Natural killer cell (primary cell): ENCODE measurements at places on chromosomes 13 and 19. TPM values are rescaled to one million over a fixed set of nuclear protein-coding genes. Genes with fewer than 3 reads are reported as not detected.

DNA sequence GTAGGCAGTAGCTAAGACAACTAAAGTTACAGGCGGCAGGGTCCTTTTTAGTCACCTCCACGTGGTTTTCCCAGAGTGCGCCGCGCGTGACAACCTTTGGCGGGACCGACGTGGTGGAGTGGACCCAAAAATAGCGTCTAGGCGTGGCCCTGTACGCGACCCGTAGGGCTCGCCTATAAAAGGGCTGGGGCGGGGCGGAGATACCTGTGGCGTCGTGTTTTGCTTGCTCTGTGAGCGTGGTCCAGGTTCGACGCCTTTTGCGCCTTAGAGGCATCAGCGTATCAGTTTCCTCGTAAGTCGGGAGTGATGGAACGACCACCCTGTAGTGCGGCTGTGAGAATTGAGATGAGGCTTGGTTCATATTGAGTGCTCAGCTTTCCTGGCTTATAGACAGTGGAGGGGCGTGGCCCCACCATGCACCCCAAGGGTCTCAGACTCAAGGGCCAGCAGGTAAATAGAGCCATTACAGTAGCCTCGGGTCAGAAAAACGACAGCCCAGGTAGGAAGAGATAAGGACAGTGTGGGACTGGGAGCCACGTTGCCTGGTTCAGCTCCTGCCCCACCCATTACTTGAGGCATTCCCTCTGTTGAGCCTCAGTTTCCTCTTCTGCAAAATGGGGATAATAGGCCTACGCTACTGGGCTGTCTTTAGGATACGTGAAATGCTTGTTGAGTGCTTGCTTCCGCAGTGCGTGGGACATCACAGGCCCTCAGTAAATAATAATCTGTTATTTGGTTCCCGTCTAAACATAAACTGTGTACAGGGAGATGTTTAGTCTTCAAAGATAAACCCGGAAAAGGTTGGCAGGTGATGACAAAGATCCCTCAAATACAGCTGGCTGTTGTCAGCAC lies 693 bp upstream of the TMED1 start:
- H3K27me3 ChIP-seq: no peaks in the 10 kb centered on the region
- H3K36me3 ChIP-seq: peaks cover 13% of the 10 kb centered on the region
- H3K27ac ChIP-seq: peak overlapping the region; percentile 94
- peaks cover 20% of the 10 kb centered on the region for H3K4me1 ChIP-seq
- H3K4me3 ChIP-seq: peak overlapping the region; percentile 65
- DNase-seq: peak; percentile 88

GRCh38 chr13:40313269-40314200 lies 352.9 kb downstream of the FOXO1 start:
- H3K27me3 ChIP-seq: no peaks in the 10 kb centered on the region
- no peaks in the 10 kb centered on the region for H3K36me3 ChIP-seq
- H3K4me3 ChIP-seq: no peak overlapping the region
- DNase-seq: no peak
- H3K4me1 ChIP-seq: no peaks in the 10 kb centered on the region

GRCh38 chr19:33799476-33799875 lies 2.8 kb downstream of the KCTD15 start:
- H3K4me1 ChIP-seq: peaks cover 6% of the 10 kb centered on the region
- H3K4me3 ChIP-seq: no peak overlapping the region
- H3K27ac ChIP-seq: no peak overlapping the region
- no peak for DNase-seq
- H3K36me3 ChIP-seq: no peaks in the 10 kb centered on the region

UTP14C gene
- total RNA-seq: 9.8 TPM
